NCI-H345 (cell line): ENCODE measurements at places on chromosomes 16 and 17.

DNA sequence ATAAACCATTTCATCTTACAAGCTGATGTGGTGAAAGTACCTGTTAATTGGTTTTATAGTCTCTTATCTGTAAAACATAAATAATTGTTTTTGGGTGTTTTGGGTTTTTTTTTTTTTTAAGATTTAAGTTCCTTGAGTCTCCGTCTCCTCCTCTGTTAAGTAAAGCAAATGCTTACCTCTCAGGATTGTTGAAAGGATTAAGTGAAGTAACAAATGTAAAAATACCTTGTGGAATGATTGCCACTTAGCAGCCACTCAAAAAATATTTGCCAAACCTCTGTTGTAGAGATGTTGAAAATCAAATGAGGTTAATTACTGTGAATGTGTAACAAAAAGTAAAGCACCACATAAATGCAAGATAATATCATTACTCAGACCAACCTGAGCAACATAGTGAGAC lies 19.2 kb downstream of the LIMD2 start:
- no peak for DNase-seq

DNA sequence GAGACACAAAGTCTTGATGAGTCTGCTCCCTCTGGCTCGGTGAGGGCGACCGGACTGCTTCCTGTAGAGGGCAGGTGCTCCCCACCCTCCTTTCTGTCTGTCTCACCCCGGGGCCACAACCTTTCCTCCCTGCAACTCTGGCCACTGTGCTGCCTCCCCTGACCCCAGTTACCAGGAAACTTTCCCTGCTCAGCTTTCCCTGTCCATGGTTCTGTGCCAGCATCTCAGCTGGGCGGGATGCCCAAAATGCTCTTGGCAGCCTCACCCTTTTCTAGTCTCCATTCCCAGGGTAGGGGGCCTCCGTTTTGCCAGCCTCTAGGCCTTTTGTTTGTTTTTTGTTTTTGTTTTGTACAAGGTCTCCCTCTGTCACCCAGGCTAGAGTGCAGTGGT lies 1.4 kb downstream of the PLD2 start:
- DNase-seq: no peak

GRCh38 chr16:48052731-48053417 lies 102.9 kb downstream of the ABCC12 start:
- DNase-seq: no peak

GRCh38 chr16:1637526-1637925 lies 25.4 kb downstream of the CRAMP1 start:
- no peak for DNase-seq

DNA sequence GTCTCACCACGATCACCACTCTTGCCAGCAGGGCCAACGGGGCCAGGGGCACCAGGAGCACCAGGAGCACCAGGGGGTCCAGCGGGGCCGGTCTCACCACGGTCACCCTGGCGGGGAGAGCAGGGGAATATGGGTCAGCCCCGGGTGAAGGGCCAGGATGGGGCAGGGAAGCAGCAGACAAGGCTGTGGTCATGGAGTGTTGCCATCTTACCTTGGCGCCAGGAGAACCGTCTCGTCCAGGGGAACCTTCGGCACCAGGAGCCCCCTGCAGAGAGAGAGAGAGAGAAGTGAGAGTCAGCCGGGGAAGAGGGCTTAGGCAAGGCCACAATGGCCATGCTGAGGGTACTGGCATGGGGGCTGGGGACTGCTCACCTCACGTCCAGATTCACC lies 12.9 kb downstream of the COL1A1 start:
- DNase-seq: no peak

DNA sequence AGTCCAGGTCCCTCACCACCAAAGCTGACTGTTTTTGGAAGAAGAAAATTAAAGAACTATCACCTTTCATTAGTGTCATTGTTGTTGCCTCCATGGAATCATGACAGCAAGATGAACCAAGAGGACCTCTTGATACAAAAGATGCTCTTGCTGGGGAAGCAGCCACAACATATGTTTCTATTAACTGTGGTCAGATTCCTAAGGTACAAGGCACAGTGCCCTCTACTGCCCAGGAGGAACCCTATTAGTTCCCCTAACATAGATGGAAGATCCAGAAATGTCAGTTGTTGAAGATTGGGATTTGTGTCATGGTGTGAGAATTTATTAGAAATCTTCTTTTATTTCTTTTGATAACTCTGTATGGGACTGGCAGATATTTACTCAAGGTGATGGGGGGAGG lies 188.2 kb upstream of the ANKFN1 start:
- DNase-seq: no peak
